Substantia nigra (tissue), 51 donors: ENCODE measurements at places on chromosomes 5 and 9.

- no peak for DNase-seq
These were observed 11.8 kb upstream of the ACTBL2 start for GRCh38 chr5:57494104-57495098.

- no peak for DNase-seq
These were observed 28.4 kb upstream of the GADD45G start for GRCh38 chr9:89576404-89576839.

DNA sequence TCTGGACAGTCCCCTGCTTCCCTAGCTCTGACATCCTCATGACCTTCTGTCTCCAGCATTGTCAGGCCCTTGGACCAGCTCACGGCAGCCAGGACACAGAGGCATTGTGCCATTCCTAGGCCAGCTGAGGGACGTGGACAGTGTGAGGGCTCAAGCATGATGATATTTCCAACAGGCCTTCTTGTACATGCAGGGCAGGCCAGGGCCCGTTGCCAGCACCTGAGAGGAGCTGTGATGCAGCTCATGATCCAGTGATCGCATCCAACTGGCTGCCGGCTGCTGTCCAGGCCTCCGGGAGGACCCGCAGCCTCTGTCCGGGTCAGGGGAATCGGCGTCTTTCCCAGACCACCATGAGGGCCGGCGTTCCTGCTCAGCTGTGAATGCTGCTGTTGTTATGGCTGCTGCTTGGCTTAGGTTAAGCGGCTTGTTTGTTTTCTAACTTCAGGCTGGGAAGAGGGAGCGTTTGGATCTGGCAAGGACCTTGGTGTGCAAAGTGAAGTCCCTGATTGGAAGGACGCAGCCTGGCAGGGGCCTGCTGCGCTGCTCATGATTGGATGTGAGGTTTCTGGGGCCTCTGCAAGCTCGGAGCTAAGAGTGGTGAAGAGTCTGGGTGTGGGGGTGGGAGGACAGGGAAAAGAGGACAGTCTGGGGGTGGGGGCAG, 53.8 kb downstream of the PDZD2 start:
- no peak for DNase-seq

- no peak for DNase-seq
These were observed 701.3 kb upstream of the ACO1 start for GRCh38 chr9:31683116-31683515.

- DNase-seq, result no peak
These were observed 159.4 kb downstream of the KDM4C start for GRCh38 chr9:6917162-6917561.

- DNase-seq, result no peak
These were observed 1785.9 kb upstream of the WWC1 start for GRCh38 chr5:166505544-166505943.

DNA sequence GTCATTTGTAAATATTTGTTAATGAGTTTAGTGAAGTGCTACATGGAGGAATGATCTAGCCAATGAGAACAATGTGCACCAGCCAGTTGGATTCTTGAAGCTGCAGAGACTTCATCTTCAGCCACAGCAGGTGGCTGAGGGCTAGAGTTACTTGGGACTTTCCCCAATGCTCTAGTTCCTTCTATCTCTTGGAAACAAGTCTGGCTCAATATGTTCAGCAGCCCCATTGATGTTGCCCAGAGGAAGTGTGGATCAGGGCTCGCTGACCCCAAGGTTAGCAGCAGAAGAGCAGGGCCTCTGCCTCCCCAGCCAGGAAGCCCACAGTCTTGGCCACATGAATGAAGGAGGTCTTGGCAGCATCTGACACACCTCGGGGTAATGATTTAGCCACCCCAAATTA, 117.5 kb downstream of the SLC1A3 start:
- DNase-seq, result no peak

- no peak for DNase-seq
These were observed 331.5 kb downstream of the SLIT3 start for GRCh38 chr5:168969326-168969886.

- no peak for DNase-seq
These were observed 84.7 kb downstream of the PARP8 start for GRCh38 chr5:50751064-50751657.

DNA sequence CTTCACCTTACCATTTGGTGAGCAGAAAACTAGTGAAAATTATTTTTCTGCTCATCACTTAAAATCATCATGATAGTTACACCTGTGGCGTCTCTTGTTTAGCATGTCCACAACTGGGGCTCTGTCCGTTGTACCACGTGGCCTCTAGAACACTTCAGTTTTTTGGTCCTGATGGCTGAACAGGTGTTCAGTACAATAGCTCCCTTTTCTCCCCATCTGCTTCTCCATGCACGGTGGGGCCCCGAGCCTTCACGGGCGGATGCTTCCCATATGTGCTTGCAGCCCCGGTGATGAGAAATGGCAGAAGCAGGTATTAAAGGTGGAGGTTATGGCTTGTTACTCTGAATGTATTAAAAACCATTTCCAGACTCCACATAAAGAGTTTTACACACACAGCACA, 304.1 kb downstream of the CWC27 start:
- no peak for DNase-seq

DNA sequence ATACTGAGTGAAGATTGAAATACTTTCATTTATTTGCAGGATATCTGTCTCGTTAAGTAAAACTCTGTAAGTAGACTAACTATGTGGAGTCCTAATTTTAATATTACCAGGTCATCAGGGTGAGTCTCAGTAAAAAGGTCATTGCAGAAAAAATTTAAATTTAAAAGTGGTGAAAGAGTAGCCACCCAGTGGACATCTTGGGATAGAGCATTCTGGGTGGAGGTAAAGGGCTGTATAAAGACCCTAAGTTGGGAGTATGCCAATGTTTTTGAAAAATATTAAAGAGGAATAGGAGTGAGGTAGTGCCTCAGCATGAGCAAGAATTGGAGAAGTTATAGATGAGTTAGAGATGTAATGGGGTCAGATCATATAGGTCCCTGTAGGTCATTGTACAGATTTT, 145.5 kb downstream of the HMHB1 start:
- no peak for DNase-seq

- DNase-seq, result no peak
These were observed 373.8 kb upstream of the KLF4 start for GRCh38 chr9:107863396-107863795.

DNA sequence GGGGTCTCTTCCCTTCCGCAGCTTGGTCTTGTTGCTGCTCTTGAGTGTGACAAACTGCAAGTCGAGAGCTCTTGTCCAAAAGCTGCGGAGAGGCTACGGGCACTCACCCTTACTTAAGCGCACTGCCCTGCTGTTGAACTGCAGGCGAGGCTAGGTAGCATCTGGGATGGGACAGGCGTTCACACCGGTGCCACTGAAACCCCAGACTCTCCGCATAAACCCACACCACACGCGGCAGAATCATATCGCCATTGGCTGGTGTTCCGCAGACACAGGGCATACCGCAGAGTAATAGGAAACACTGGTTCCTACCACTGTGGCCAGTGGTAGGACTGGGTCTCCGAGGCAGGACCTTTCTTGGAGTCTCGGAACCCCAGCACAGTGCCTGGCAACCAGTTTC, 2.2 kb upstream of the NPR3 start:
- DNase-seq, result no peak

DNA sequence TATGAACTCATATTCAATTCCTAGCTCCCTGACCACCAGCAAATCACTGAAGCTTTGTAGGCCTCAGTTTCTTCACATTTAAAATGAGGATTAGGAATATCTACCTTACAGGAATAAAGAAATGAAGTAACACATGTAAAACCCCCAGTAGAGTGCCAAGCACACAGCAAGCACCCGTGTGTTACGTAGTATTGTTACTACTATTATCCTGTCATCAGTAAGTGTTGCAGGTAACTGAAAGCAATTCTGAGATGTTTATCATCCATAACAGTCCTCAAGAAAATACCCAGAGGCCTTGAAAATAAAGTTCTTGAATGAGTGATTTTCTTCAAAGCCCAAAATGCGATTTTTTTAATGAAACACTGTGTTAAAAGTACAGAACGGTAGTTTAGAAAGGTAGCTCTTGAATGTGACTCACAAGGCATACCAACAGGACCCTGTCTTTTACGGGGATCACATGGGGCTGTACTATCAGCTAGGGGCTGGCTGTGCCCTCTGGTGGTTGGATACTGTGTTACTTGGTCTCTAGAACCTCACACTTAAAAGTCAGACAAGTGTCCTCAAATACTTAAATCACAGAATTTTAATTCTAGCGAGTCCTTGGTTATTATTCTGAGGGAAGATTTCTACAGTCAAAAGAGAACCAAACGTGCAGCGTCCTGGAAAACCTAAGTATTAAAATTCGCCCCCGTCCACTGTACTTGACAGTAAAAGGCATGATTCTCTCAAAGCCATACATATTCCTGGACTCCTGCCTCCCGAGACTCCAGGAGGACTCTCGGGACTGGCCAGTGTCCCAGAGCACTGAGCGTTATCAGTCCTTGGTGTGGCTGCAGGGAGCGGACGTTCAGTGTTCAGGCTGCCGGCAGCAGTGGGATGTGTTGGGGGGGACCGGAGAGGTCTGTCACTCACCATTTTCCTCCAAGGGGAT, 725 bp downstream of the NDUFB6 start:
- no peak for DNase-seq

GRCh38 chr5:133734916-133735315, 122.6 kb upstream of the FSTL4 start:
- DNase-seq, result no peak

- DNase-seq, result no peak
These were observed 10.3 kb downstream of the ZNF782 start for GRCh38 chr9:96844040-96844439.

GRCh38 chr9:112245126-112245525, 70.0 kb upstream of the SUSD1 start:
- DNase-seq, result no peak

DNA sequence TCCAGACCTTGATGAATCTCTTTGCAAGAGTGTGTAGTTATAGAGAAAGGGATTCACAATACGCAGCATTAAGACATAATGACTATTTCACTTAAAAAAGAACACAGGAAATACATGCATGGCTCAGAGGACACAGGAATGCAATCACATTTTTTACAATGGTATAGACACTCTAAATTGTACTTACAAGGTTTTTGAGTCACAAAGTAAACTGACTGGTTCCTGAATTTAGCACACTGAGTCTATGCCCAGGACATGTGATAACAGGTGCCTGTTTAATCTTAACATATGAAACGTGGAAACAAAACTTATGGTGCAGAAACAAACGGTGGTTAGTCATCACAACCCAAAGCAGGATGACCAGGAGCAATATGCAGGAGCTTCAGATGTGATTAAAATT, 6.7 kb downstream of the EPB41L4A start:
- DNase-seq, result no peak

GRCh38 chr9:37374892-37375291, 47.6 kb upstream of the GRHPR start:
- no peak for DNase-seq

DNA sequence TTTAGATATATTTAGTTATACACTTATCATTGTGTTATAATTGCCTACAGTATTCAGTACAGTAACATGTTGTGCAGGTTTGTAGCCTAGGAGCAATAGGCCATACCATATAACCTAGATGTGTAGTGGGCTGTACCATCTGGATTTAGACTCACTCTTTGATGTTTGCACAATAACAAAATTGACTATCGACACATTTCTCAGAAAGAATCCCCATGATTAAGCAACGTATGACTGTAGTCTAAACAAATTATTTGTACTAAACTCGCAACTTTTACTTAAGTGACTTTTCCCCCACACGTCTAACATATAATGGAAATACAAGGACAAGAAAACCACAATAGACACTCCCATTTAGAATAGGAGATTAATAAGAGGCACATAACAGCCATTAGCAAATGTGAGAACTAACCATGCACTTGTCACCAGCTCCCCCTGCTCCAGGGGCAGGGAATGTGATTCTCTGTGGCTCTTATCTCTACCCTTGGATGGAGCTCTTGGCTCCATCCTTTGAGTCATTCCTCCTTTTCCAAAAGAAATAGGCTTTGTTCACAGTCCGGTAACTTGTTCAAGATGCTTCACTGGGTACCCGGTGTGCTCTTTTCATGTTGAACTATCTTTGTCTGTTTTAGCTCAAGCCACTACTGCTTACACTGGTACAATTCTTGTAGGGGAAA, 8.7 kb upstream of the B4GALT1 start:
- DNase-seq, result no peak

DNA sequence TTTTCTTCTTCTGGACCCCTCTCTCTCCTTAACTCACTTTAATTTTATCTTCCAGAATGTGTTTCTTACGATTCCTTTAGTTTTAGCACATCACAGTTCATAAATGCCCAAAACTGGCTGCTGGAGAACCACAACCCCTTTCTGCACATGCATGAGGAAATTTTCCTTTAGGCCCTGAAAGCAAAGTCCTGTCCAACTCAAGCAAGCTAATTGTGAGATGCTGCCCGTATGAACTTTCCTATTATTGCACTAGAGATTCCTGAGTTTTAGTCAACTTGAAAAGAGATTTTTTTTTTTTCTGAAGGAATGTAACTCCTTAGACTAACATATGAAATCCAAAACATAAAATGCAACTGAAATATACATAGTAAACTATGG, 52.1 kb upstream of the DAB2 start:
- no peak for DNase-seq

- DNase-seq, result no peak
These were observed 267.1 kb downstream of the NSG2 start for GRCh38 chr5:174312641-174313040.

DNA sequence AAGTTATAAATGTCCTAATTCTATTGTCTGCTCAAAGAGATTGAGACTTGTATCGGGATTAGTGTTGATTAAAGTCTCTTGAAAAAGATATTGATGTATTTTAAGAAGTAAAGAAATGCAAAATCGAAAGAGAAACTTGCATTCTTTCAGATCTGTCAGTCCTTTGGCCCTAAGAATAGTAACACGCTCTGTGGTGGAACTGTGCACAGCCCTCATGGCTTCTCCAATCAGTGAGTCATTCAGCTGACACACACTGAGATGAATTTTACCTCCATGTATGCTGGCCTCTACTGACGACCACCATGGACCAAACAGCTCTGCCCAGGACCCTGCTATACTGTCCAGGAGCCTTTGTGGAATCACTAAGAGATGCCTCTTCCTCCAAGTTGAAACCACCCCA, 232.4 kb downstream of the ESM1 start:
- DNase-seq, result no peak

- DNase-seq, result no peak
These were observed 198.0 kb upstream of the EGFLAM start for GRCh38 chr5:38060354-38060753.

DNA sequence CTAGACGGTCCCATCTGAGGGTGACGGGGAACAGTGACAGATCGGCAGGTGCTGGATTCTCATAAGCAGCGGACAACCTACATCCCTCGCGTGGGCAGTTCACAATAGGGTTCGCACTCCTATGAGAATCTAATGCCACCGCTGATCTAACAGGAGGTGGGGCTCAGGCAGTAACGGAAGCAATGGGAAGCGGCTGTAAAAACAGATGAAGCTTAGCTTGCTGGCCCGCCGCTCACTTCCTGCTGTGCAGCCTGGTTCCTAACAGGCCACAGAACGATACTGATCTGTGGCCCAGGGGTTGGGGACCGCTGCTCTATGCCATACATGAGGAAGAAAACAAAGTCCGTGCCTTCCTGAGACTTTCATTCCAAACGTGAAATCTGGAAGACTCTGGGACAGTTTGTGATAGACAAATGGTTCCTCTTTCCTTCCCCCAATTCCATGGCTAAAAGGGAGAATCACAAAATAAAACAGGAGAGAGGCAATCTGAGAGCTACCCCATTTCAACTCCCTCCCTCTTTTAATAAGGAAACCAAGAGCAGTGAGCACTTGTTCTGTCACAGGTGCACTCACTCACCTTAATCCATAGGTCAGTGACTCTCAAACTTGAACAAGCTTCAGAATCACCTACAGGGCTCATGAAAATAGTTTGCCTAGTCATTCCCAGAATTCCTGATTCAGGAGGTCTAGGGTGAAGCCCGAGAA, 12.1 kb downstream of the PDCL start:
- DNase-seq, result no peak
